ENCODE measurements at places on chromosomes 16 and 17.
A peak's percentile ranks its signal among the peaks of the same experiment; 100 is the strongest.

- no peak for DNase-seq
Observed at GRCh38 chr17:17606416-17607000, 15.0 kb upstream of the PEMT start.

DNA sequence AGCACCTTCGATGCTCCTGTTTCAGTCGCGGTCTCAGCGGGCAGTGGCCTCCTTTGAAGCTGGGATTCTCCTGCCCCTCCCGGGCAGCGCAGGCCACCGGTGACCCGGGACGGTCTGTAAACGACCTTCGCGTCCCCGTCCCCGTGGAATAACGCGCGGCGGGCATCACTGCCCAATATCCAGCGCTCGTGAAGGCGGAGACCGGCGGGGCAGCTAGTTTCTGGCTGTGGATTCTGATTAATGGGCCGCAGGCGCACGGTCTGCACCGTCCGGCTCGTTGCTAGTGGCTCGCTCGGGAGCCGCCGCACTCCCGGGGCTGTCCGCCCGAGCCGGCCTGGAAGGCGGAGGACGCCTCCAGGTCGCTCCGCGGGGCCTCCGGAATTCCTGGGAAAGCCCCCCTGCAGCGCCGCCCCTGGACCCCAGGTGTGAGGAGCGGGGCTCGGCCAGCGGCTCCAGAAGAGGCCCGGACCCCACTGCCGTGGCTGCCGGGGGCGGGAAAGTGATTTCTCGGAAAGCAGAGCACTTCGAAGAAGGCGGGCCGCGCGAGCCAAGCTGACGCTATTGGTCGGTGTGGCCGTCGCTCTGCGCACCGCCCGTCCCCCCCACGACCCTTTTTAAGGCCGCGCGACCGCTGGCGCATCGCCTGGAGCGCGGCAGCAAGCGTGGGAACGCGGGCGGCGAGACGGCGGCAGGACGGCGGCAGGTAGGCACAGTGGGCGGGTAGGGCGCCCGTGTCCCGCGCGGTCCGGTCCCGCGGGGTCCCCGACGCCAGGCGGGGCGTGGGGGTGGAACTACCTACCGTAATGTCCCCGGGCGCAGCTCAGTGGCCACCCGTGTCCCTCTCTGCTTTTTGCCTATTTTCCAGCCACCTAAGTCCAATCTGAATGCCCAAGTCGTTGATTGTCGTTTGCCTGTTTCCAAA is at the start of gene IRF8:
TSS of gene IRF8 (plus strand) at position 642 of the 922 bp plus-strand sequence. CDS start 3,854 bp downstream, outside the sequence.
- DNase-seq = peak; percentile 82

DNA sequence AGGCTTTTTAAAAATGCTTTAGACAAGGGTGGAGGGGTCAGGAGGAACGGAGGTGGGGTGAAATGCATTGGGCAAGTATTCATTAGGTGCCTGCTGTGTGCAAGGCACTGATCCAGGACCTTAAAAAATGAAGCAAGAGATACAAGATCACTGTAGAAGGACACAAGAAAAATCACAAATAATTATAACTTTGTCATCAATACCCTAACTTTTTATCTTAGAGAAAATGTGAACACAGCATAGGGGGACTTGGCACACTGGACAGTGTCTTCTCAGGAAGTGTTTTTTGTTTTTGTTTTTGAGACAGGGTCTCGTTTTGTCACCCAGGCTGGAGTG is 7.0 kb downstream of the EPOP start:
- no peak for DNase-seq

- DNase-seq = no peak
Observed at GRCh38 chr16:4561596-4561995, 5.5 kb downstream of the C16orf96 start.

GRCh38 chr17:43006639-43007551 is at the start of gene IFI35:
TSS of gene IFI35 (plus strand) at chr17:43006784. CDS start at chr17:43006948, 164 bp downstream.
- peak; percentile 47 for DNase-seq

DNA sequence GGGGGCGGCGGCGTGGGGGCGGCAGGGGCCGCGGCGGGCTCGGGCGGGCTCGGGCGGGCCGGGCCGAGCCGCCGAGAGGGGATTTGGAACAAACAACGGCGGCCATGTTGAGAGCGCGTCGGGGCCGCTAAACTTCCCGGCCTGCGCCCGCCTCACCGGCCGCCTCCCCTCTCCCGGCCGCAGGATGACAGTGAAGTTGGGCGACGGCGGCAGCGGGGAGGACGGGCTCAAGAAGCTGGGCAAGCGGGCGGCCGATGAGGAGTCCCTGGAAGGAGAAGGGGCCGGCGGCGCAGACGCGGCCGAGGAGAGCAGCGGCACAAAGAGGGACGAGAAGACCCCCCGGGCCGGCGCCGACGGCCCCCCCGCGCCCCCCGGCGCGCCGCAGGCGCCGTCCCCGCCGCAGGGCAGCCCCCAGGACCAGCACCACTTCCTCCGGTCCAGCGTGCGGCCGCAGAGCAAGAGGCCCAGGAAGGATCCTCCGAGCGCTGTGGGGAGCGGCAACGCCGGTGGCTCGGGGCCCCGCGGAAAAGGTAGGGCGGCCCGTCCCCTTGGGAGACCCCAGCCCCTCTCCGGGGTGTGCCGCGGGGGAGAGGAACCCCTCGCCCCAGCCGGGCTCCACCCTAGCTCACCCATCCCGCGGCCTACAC is 2.4 kb downstream of the CRAMP1 start:
- DNase-seq = peak; percentile 59

- peak; percentile 40 for DNase-seq
Observed at GRCh38 chr17:44187131-44187899, 543 bp downstream of the TMUB2 start.

GRCh38 chr16:24652803-24653202 is 76.6 kb upstream of the TNRC6A start:
- no peak for DNase-seq

GRCh38 chr16:14071576-14072271 is 605 bp downstream of the MRTFB start:
- DNase-seq = no peak

GRCh38 chr16:67562918-67563707 is 787 bp downstream of the CTCF start:
- peak; percentile 75 for DNase-seq

GRCh38 chr17:43813386-43813785 is 19.6 kb downstream of the MPP3 start:
- DNase-seq = no peak

DNA sequence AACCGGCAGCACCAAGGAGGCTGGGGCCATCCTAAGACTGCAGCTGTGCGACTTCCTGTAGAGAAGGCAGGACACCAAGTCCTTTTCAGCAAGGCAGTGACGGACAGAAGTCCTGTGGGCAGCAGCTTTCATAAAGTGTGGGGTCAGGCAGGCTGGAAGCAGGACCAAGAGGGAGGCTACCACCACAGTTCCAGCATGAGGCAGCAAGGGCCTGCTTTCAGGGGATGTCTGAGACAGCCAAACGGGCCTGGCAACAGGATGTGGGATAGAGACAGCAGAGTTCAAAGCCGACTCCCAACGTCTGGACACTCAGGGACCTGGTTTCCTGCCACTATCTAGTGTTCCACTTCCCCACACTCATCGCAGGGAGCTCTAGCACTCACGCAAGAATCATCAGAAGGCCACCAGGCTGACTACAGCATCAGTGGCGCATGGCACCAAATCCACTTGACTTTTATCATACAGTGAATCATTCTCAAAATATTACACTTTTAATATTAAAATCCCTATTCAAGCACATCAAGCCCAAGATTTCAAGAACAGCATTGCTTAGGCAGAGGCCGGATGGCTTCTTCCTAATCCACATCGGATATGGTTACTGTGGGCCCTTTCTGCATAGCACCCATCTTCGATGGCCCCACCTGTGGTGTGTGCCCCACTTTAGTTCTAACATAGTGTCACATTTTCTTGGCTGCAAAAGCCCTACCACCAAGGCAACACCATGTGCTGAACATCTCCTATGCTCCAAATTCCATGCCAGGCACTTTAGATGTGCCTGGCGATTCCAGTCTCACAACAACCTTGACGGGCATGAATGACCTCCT is 5.2 kb downstream of the USP7 start:
- DNase-seq = no peak

DNA sequence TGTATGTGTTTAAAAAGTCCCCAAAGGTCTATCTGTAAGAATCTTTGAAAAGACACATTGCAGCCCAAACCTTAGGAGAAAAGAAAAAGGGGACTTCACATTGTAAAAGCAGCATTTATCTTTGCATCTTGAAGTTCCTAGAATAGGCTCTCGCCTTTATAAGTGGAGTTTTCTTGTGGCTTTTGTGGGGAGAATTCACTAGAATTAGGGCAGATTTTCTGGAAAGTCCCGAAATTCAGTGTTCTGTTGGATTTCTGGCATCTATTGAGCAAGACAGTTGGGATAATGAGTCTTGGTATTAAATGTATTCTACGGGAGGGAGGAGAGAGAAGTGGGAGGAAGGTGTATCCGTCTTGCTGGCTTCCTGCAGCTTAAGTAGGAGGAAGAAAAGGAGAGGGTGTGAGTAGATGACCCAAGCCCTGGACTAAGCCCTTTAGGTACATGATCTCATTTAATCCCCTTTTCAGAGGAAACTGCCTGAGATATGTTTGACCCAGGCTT is 62.6 kb downstream of the PRKCA start:
- DNase-seq = no peak

GRCh38 chr17:80783971-80784370 is 207.7 kb upstream of the CHMP6 start:
- no peak for DNase-seq

DNA sequence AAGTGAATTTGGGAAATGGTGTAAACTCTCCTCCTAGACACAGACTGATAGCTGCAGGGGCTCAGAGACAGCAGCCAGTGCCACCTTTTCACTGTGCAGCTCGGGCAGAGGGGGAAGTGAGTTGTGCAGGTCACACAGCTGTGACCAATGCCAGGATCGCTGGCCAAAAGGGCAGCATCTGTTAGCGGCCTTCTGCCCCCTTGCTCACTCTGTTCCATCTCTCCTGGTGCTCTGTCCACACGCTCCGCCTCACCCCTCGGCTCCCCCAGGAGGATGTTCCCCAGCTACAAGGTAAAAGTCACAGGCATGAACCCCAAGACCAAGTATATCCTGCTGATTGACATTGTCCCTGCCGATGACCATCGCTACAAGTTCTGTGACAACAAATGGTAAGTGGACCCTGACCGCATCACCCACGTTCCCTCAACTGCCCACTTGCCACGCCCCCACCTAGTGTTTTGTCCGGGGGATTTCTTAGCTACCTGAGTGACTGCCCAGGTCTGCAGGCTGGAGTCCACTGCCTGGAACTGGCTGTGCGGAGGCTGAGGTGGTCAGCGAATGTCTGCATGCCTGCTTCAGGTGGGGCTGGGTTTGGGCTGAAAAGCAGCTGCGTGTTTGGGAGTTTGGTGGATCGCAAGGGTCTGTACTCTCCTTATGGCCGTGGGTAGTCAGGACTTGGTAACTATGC is 13.5 kb downstream of the TBX4 start:
- no peak for DNase-seq

DNA sequence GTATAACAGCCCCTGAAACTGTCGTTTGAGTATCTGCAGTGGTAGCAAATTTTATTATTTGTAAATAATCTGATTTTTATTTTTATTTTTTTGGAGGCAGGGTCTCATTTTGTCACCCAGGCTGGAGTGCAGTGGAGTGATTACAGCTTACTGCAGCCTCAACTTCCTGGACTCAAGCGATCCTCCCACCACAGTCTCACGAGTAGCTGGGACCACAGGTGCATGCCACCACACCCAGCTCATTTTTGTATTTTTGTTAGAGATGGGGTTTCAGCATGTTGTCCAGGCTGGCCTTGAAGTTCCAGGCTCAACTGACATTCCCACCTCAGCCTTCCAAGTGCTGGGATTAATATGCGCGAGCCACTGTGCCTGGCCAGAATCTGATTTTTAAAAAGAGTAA is 2.8 kb downstream of the NDEL1 start:
- no peak for DNase-seq

GRCh38 chr16:56422896-56423441 is 2.4 kb downstream of the AMFR start:
- DNase-seq = no peak

DNA sequence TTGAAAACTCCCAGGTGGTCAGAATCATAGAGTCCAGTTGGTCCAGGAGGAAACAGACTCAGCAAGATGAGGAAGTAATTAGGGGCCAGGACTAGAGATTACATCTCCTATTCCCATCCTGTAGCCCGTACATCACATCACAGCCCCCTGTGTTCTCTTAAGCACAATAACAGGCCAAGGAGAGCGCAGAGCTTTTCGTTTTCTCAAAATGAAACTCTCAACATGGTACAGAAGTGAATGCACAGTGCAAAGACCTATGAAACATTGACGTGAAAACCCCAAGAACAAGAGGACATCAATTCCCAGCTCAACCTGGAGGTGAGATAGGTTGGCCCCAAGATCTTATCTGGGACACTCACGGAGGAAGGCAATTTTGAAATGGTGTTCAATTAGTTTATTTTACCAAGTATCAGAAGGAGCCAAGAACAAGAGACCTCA is 9.0 kb downstream of the PIK3R5 start:
- no peak for DNase-seq

DNA sequence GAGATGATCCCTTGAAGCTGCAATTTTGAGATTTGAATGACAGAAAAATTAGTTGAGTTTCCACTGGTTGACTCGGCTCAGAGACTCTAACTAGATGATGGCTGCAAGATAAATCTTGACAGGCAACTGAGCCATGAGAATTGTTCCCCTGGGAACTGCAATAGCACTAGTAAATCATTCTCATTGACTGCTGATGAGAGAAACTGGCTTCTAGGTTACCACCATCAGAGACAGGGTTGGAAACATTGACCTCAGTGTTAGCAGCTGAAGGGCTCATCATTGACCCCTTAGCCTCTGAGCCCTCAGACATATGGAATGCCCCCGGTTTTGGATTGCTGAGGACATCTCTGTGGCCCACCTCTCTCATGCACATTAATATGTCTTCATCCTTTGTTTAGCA is 125.4 kb upstream of the COX10 start:
- DNase-seq = no peak

DNA sequence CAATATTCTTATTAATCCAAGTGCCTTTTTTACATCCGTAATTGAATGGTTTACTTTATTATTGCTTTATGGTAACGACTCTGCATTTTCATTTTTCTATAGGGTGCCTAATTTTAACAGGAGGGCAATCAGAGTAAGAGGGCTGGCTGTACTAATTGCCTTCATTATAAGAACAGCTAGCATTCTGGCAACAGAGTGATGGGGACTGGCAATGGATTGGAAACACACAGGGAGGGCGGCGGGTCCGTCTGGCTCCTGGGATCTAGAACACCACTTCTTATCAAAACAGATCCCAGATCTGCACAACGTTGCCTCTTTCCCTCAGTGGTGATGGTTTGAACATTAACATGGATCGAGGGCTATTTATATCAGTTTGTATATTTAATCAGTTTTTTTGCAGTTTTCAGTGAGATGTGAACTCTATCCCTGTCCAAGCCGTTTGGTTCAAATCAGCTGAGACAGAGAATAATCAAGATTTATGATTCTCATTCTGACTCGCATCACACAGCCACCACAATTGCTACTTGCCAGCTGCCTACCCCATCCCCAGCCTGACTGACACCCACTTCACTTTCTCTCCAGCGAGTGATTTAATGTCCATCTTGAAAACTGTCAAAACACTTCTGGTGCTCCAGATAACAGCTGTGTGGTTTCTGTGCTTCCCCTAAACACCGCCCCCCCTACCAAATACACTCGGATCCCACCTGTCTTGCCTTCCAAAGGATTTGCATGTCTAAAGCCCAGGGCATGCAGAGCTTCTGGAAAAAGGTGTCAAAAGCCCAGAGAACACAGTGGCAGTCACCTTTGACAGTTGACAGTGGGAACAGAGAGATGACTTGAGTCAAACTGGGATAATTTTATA is 327.9 kb downstream of the HS3ST4 start:
- DNase-seq = no peak

- no peak for DNase-seq
Observed at GRCh38 chr17:12744298-12744697, 45.0 kb upstream of the ARHGAP44 start.
